Large intestine (tissue), 12 donors: ENCODE measurements at places on chromosomes 1 and 21. TPM values are rescaled to one million over a fixed set of nuclear protein-coding genes. Genes with fewer than 3 reads are reported as not detected.
A peak's percentile ranks its signal among the peaks of the same experiment; 100 is the strongest.

DNA sequence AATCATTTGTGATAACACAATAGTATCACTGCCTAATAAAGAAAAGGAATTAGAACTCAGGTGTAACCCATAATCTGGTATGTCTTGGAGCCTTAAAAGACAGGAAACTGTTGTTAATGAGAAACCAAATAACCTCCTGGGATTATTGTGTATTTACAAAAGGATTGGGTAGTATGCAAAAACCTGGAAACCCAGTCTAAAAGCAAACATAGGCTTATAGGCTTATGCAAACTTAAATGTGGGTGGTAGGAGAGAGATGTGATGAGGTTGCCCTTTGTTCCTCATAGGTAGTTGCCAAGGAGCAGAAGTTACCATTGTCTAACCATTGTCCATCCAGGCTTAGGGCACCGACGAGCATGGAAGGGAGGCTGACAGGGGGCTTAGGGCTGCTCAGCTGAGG is 165.8 kb downstream of the AK5 start:
- no peak for DNase-seq

DNA sequence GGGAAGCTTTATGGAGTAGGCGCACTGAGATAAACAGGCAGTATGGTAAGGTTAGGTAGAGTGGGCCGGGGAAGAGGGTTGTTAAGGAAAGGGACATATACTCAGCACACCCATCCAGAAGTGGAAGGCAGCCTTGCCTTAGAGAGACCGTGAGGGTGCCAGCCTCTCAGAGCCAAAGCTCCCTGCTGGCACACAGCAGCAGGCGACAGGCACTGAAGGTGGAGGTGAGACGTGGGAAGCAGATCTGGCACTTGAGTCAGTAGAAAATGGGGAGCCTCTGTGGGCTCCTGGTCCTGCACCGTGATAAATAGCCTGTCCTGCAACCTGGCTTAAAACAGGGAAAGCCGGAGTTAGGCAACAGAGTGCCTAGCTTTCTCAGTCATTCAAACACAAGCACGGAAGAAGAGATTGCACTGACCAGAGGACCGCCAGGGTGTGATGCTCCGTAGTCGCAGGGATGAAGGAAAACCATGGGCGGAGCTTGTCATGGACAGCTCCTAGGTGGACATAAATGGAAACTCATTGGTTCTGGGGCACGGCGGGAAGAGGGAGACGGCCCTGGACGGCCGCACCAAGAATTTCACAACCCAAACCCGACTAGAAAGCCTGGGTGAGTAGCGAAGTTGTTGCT is 15.5 kb downstream of the KCNK1 start:
- no peak for DNase-seq

- DNase-seq, result no peak
Observed at GRCh38 chr21:37627074-37627473, 260.5 kb downstream of the DYRK1A start.

DNA sequence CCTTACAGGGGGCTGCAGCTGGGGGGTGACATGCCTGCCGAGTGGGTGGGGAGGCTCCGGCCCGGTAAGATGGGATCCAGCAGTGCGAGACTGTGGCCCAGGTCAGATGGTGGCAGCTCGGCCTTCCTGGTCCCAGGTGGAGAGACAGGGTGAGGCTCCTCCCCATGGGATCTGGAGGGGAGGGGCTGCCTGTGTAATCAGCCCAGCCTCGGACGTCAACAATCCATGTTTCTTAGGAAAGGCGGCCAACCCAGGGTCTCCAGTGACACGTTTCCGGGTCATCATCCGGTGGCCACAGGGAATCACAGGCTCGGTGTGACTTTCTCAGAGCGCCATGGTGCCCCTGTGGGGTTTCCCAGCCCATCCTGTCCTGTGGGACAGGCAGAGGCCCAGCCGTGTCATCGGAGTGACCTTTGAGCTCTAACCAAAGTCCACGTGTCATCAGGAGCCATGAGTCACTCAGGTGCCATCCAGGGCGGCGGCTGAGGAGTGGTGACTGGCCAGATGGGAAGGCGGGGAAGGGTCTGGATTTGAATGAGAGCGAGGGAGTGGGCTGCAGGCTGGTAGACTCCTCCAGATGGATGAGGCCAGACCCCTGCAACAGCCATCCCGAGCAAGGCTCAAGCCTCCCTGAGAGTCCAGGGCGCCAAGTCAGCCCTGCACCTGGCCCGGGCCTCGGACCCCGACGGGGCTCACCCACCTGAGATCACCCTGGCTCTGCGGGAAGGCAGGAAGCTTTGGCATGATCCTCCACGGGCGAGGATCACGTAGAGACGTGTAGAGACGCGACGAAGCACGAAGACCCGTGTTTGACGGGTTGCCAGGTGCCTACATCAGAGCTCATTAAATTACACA is 6.6 kb upstream of the HES4 start:
- peak; percentile 96 for DNase-seq

CDA gene
- 0.64 TPM for polyA plus RNA-seq

CCDC185 gene
- not detected for polyA plus RNA-seq

GRCh38 chr1:18008081-18008480 is 99.5 kb upstream of the IGSF21 start:
- no peak for DNase-seq

OR14I1 gene
- not detected for polyA plus RNA-seq

GRCh38 chr1:13461977-13462376 is 51.7 kb downstream of the PRAMEF20 start:
- DNase-seq, result no peak

DNA sequence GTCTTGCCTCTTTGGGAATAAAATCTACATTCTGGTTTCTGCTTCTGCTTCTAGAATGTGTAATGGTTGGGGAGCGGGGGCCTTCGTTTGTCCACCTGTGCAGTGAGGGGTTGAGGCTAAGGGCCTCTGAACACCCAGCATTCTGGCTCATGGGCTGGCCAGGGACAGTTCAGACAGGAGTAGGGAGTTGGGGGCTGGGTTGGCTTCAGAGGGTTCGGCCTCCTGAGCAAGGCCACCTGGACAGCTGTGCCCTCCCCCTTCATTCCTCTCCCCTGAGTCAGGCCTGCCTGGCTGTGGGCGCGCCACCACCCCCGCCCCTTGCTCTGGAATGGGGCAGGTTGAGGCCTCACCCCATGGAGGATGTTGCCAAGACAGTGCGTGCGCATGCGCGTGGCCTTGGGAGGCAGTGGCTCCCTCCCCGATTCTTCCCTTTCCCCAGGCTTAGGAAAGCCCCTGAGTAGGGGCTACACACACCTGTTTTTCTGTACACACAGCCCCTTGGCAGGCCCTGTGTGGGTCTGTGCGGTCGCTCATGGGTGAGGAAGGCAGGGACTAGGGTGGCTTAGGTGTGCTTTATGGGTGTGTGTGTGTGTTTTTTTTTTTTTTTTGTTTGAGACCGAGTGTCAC is 57.0 kb downstream of the YARS1 start:
- peak; percentile 98 for DNase-seq

PKP1 gene
- 0.45 TPM for polyA plus RNA-seq

APCS gene
- 0.06 TPM for polyA plus RNA-seq

GRCh38 chr1:202237052-202237451 is 43.5 kb downstream of the LGR6 start:
- peak; percentile 11 for DNase-seq

INSRR gene
- polyA plus RNA-seq, result 0.09 TPM

GRCh38 chr1:224447251-224447650 is 12.7 kb upstream of the WDR26 start:
- DNase-seq, result no peak

RHCE gene
- 0.60 TPM for polyA plus RNA-seq

RAB13 gene
- polyA plus RNA-seq, result 110 TPM

DTL gene
- polyA plus RNA-seq, result 10.1 TPM

DNA sequence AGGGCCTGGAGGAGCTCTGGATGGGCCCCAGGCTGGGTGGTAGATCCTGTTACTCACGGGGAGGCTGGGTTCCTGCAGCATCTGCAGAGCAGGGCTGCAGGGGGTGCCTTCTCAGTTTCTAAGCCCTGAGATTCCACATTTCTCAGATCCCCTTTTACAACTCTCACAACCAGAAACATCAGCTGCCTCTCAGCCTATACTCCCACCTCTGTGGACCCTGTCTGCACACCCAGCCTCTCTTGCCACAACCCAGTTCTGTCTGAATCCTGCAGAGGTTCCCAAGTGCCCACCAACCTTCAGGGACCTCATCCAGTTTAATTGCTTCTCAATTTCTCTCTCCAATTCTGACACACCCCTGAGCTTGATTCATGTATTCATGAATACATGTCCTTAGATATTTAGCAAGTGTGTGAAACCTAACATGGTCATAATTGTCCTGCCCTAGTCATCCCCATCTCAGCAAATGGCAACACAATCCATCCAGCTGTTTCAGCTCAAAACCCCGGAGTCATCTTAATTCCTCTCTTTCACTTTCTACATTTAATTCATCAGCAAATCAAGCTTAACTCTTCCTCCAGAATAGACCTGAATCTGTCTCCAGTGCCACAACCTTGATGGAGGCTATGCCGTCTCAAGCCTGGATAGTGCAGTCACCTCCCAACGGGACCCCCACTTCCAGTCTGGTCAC is 57.0 kb upstream of the NEK2 start:
- no peak for DNase-seq

DNA sequence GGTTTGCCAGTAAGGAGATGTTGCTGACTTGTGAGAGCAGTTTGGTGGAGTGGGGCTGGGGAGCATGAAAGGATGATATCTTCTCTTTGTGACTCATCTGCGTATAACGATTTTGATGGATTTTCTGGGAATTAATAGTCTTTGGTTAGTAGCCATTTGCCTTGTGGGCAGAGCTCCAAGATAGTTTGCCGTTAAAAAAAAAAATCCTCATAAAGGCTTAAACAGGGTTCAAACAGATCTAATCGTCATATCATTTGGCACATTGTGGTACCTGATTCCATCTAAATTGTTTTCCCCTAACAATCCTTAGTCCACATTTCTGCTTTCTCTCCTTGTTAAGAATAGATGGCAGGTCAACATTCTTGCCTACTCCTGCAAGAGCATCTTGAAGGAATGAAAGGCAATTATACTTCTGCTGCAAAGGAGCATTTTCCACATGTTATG is 168.0 kb downstream of the PPP1R12B start:
- DNase-seq, result no peak

DNA sequence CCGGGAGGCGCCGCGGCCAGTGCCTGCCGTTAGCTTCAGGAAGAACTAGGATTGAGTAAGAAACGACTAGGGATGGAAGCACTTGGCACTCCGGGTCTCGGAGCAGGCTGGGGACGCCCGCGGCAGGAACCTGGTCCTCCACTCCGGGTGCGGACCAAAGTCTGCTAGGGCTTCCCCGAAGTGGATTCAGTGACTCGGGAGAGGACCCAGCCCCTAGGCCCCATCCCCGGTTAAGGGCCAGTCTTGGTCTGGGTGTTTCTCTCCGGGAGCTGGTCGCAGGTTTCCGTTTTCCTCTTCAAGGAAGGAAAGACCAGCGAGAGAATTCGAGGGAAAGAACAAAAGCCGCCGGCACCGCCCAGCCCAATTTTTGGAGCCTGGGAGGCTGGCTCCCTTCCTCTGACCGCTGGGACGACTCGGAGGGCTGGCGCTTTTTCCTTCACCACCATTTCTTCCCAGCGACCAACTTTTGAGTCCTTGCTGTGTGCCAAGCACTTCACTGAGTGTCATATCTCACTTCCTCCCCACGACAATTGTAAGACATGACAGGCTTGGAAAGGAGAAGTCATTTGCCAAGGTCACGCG is 16.8 kb upstream of the STMN1 start:
- peak; percentile 74 for DNase-seq

GRCh38 chr21:45211661-45212060 is 76.0 kb downstream of the POFUT2 start:
- no peak for DNase-seq

DNA sequence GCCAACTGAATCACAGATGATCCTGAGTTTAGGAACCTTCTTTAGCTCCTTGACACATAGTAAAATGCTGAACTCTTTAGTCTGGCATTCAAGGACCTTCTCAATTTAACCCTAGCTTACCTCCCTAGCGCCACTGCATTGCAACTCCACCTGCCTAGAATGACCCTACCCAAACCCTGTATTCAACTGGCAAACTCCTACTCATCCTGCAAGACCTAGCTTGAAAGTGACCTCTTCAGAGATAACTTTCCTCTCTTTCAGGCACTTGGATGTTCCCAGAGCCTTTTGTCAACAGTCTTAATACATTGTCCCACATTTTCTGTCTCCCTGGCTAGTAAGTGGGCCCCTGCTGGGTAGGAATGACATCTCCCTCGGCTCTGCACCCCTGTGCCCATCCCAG is 19.7 kb downstream of the TRIM62 start:
- DNase-seq, result no peak

ACKR1 gene
- polyA plus RNA-seq, result 3.2 TPM

- DNase-seq, result no peak
Observed at GRCh38 chr1:20174937-20175666, 10.8 kb upstream of the UBXN10 start.

GRCh38 chr1:152244576-152245273 is 20.7 kb upstream of the HRNR start:
- DNase-seq, result no peak

DNA sequence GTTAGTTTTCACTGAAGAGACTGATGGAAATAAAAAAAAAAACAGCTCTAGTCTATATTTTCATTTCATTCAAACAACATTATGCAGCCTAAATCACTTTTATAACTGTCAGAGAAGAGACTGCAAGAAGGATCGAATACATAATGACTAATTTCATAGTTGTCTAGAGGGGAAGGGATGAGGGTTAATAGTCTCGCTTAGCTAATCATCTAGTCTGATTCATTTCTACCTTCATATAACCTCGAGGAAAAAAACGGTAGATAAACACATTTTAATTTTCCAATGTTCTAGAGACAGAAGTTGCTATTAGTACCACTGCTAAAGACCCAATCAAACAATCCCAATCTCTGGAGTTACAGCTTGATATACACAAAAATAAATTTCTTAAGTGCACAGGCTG is 3.5 kb downstream of the FUBP1 start:
- DNase-seq, result no peak

SPRR2F gene
- polyA plus RNA-seq, result 1.3 TPM

GRCh38 chr1:67700692-67701410 is 15.8 kb downstream of the GADD45A start:
- DNase-seq, result peak; percentile 88

C1QB gene
- 73.0 TPM for polyA plus RNA-seq

GRCh38 chr1:10610901-10611600 is 136.3 kb downstream of the PEX14 start:
- DNase-seq, result no peak

DNA sequence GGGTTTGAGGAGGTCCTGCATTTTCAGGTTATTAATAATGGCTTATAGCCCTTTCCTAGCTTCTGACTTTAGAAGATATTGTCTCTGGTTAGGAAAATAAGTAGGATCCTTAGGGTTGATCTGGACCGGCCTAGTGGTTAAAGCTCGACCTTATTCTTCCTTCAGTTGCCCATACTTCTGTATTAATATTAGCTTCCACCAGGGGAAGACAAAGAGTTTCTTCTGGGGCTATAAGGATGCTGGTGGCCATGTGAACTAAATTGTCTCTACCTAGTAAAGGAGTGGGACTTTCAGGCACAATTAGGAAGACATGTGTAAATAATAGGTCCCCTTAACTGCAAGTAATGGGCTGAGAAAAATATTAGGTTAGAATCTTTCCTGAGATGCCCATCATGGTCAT is 20.6 kb upstream of the FCGR2A start:
- no peak for DNase-seq

KRTAP7-1 gene
- not detected for polyA plus RNA-seq

DNA sequence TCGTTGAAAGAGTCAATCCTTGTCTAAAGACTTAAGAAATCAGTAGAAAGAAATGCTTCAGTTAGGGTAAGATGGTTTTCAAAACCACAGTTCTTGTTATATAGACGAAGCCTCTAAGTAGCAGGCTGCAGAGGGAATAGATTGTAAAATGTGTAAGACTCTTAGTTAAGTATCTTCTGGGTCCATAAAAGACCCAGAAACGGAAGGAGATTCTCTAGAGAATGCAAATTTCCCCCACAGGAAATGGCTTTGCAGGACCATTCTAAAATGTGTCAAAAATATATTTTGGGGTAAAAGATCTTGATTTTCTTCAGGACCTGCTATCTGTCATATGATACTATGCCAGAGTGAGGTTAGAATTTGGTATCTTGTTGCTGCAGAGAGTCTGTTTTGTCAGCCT is 13.4 kb downstream of the OR2T1 start:
- DNase-seq, result no peak

CRABP2 gene
- 16.7 TPM for polyA plus RNA-seq
